SK-N-SH (cell line): ENCODE measurements at places on chromosomes 16 and 17.

GRCh38 chr16:50498431-50499155, 49.6 kb upstream of the NKD1 start:
- no peak for DNase-seq

DNA sequence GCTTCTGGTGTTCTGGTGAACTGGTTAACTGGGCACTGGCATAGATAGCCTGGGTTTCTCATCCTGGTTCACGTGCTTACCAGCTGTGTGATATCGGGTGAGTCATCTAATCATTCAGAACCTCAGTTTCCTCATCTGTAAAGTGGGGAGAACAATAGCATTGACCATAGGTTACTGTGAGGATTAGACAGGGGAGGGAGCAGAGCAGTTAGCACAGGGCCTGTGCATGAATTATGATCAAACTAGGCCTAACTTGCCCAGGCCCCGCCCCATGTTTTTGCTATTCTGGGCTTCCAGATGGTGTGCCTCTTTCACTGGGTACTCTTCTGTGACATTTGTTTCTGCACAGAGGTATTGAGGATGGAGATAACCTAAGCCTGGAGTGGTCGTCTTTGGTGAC, 4.6 kb upstream of the KLHL36 start:
- no peak for DNase-seq

DNA sequence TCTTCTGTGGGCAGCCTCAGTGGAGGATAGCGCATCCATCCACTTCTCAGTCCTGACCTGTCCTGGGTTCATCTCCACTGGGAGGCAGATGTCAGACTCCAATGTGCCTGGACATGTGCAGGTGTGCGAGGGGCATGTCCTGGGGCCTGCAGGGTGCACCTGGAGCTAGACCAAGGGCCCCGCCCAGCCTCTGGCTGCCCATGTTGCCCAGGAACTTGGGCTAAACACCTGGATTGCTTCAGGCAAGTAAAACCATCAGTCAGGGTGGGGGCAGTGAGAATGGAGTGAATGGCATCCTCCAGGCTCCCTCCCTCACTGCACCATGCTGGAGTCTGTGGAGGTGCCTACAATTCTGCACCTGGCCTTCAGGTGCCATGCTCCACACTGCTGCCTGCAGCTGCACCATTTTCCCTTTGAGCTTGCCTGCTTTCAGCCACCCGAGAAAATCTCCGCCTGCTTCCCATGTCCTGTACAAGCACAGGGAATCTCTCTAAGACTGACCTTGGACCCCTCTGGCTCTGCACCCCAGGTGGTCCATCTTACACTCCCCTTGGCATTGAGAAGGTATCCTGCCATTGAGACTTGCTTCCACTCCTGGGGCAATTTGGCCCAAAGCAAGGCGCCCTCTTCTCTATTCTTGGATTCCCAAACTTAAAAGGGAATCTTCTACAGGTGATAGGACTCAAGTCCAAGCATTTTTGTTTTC, 2.1 kb upstream of the MFSD6L start:
- DNase-seq: no peak

GRCh38 chr17:76138234-76138895, 2.7 kb downstream of the FOXJ1 start:
- DNase-seq: peak; percentile 56

GRCh38 chr17:80372456-80372855, 42.5 kb upstream of the ENDOV start:
- no peak for DNase-seq

DNA sequence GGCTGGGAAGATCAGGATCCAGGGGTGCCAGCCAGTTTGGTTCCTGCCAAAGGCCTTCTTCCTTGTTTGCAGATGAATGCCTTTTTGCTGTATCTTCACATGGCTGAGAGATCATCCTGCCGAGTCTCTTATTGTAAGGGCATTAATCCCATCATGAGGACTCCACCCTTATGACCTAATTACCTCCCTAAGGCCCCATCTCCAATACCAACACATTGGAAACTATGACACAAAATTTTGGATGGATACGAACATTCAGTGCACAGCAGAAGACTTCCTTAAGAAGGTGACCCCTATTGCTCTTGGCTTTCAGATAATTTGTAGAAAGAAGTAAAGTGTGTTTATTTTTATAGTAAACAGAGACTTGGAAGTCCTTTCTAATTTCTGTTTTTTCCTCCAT, 1164.7 kb upstream of the CDH8 start:
- no peak for DNase-seq

GRCh38 chr17:57236686-57237299, 19.5 kb upstream of the MSI2 start:
- no peak for DNase-seq

GRCh38 chr16:70156207-70156978, 17.2 kb upstream of the CLEC18C start:
- DNase-seq: peak; percentile 5

- DNase-seq: no peak
Measured at GRCh38 chr16:65782611-65783600, 583.6 kb upstream of the CDH5 start.

DNA sequence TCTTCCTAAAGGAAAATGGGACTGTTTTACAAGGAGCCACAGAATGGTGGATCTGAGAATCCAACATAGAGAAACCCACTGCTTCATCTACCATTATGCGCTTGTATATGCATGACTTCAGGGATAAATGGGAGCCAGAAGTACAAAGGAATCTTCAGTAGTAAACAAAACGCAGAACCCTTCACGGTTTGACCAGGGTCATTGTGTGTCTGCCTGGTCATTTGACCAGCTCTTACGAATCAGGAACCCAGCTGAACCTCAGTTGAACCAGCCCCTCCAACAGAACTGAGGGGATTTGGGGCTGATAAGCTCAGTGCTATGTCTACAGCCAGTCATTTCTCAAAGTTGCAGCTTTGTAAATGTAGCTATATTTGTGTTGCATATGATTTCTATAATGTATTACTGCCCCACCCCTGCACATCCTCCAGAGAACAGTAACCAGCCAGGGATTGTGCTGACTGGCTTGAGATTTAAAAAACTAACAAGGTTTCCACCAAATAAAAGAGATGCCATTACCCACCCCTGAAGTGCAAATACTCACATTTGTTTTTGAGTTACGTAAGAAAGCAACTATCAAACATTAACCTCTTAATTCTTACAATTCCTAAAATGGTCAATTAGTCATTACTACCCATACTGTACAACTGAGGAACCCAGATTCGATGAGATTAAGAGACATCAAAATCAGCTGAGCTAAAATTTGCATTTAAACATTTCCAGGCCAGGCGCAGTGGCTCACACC, 6.3 kb downstream of the CMTM4 start:
- no peak for DNase-seq

DNA sequence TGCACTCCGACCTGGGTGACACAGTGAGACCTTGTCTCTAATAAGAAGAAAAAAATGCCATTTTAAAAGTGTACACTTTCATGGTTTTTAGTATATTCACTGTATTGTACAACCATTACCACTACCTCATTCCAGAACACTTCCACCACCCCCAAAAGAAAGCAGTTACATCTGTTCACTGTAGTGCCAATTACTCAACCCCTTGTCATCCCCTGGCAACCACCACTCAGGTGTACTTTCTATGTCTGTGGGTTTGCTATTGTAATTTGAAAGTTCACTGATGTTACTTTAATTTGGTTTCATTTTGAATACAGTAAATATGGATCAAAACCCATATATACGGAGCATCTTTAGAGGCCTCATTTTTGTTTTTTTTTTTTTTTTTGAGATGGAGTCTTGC, 6.1 kb downstream of the ZG16 start:
- no peak for DNase-seq

DNA sequence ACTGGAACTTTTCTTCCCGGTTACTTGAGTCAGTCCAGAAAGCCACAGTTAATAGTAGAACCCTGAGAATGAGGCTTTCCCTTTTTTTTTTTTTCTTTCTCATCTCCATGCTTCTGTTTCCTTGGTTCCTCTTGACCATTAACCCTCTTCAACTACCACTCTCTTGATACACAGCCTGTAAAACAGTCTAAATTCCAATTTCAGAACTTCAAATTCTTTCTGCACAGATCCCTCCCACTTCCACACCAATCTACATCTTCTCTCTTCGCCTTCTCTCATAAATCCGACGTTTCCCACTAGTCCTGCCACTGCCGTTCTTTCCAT, 588 bp downstream of the METTL16 start:
- no peak for DNase-seq

- no peak for DNase-seq
Measured at GRCh38 chr16:18833707-18834505, 32.6 kb upstream of the ARL6IP1 start.

- no peak for DNase-seq
Measured at GRCh38 chr16:78675312-78675711, 575.9 kb downstream of the WWOX start.

DNA sequence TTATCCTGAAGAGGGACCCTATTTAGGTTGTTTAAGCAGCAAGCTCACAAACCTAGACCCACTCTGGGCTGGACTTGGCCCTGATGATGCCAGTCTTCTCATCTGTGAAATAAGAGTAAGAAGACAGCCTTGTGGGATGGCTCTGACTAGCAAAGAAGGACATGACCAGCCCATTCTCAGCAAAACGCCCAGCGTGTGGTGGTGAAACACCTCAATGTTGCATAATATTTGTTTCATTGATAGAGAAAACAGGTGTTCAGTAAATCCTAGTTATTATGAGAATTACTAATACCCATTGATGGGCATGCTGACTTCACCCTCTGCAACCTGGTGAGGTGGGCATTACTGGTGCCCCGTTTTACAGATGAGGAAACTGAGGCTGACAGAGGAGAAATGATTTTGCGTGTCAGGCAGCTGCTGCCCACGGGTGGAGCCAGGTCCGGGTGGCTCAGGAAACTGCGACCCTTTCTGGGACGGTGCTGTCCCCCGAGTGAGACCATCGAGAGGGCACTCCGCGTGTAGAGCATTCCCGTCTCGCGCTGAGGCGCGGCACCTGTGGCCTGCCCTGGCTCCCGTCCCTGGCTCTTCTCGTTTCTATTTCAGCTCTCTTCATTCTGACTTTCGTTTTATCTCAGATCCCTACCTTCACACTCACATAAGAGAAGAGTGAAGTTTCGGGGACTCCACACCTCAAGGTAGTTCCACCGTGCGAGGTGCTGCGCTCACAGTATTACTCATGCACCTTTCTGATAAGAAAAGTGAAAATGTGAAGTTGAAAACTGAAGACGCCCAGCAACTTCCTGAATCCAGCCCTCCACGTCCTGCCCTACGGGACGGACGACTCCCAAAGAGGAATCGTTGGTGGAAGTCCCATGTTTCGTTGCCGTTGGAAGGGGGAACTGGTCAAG, 48.5 kb downstream of the IRF8 start:
- no peak for DNase-seq

DNA sequence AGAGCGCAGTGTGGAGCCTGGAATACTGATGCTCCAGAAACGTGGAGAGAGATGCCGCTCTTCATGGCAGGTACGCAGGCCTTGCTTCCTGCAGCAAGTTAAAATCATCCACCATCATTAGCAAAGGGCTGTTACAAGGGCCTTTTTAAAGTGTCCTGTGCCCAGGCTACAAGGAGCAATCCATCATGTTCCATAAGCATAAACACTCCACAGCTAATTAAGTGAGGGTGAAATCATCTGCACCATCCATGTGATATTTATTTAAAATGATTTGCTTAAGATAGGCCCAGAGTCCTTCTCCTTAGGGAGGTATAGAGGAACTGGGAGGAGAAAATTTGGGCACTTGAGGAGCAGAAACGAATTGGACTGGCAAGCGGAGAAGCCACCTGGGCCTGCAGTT, 372.1 kb downstream of the XYLT1 start:
- no peak for DNase-seq

GRCh38 chr16:30539000-30539964, 4.6 kb upstream of the ZNF747 start:
- DNase-seq: no peak

GRCh38 chr16:57149391-57149790, 36.4 kb downstream of the PSME3IP1 start:
- DNase-seq: no peak

DNA sequence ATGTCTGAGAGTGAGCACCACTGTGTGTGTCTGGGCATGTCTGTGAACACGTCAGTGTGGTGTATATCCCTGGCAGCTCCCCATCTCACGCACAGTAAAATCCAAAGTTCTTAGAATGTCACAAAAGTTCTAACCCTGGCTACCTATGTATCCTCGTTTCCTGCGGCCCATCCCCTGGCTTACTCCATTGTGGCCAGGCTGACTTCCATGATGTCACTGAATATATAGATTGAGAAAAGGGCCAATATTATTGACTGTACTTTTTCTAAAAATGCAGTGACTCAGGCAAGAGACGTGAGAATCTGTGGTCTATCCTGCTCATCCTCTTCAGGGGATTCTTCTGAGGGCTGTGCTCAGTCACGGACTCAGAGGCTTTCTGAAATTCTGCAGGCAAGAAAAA, 963 bp upstream of the METTL22 start:
- DNase-seq: no peak
